ENCODE measurements at places on chromosomes 7 and 10. TPM values are rescaled to one million over a fixed set of nuclear protein-coding genes. Genes with fewer than 3 reads are reported as not detected.

- DNase-seq: peak; percentile 14
Measured at GRCh38 chr10:3428826-3429225, 256.2 kb upstream of the PITRM1 start.

GRCh38 chr7:107600816-107601215 lies 20.8 kb downstream of the BCAP29 start:
- DNase-seq: no peak

DNA sequence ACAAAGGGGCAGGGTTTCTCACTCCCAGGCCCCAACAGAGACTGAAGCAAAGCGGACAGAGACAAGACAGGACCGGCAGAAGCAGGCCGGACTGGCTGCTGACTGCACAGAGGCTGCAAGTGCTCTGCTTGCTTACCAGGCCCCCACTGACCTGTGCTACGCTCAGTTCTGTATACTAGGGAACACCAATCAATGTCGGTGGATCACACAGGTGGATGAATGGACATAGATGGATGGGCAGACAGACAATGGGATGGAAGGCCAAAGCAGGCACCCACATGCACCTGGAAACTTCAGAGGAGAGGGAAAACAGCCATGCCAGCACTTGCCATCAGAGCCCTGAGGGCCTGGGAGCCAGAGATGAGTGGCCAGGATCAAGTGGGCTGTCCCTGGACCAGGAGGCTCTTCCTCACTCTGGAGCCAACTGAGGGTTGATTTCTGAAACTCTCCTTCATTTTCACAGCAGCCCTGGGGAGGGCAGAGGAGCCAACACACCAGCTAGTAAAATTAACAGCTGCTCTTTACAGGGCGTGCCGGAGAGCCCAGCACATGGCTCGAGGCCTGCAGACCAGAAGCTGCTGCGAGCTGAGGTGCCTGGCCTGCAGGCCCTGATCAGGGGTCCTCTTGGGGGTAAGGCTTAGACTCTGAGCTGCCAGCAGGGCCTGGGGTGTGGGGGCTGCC lies 243.6 kb downstream of the KCNMA1 start:
- DNase-seq: no peak

CPN1 gene
- not detected for total RNA-seq

PRF1 gene
- not detected for total RNA-seq

CYP2C9 gene
- not detected for total RNA-seq

CDC14C gene
- total RNA-seq: 0.29 TPM

AQP1 gene
- total RNA-seq: 0.59 TPM

LGI1 gene
- total RNA-seq: 0.29 TPM

CPA1 gene
- 1.1 TPM for total RNA-seq
